ENCODE measurements at places on chromosomes 6 and 20.

- no peak for DNase-seq
These were observed 24.1 kb downstream of the ZHX3 start for GRCh38 chr20:41293269-41294037.

- DNase-seq, result no peak
These were observed 187.0 kb downstream of the DTNBP1 start for GRCh38 chr6:15475872-15476271.

- DNase-seq, result no peak
These were observed 31.9 kb downstream of the STK35 start for GRCh38 chr20:2133318-2134183.

GRCh38 chr6:31730631-31731086 is 1.6 kb upstream of the DDAH2 start:
- no peak for DNase-seq

GRCh38 chr6:52157301-52157941 is 28.8 kb upstream of the IL17A start:
- no peak for DNase-seq

GRCh38 chr6:62805431-62805830 is 405.8 kb upstream of the FKBP1C start:
- no peak for DNase-seq

- DNase-seq, result peak; percentile 17
These were observed 64.8 kb downstream of the KIAA0319 start for GRCh38 chr6:24581084-24581669.

DNA sequence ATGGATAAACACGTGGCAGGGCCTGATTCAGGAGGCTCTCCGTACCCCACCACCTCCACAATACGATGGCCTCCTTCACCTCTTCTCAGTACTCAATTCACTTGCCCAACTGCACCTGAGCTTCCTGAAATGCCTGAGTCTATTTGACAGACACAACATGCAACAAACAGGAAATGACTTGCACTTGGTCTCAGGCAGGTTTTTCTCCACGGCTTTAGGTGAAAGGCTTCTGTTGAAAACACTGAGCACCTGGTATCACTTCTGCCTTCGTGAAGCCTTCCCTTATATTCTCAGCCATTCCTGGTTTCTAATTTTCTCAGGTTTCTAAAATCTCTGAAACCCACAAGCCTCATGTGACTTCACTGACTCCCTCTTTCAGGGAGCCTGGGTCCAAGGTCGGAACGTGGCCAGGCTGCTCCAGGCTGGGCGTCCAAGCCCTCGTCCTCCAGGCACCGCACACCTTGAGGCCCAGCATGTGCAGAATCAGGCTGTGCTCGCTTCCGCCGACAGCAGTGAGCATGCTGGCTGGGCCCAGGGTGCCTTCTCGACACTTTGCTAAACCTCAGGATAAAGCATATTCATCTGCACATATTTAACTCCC is 34.7 kb downstream of the TAF4 start:
- DNase-seq, result no peak

DNA sequence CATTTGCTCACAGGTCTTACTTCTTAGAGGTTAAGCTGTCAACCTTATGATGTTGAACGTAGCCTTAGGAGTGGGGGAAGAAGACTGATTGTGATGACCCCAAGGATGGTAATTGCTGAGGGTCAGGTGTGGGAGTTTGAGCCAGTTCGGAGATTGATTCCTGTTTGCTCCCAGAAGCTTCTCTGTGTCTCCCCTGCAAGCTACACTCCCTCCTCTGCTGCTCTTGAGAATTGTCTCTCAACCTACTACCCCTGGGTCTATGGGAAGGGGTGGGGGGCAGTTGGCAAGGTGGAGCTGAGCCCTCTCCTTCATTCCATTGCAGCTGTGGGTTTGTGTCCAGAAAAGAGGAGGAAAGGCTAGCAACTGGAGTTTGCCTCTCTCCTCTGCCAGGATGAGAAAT is 113.8 kb downstream of the PLEKHG1 start:
- DNase-seq, result no peak

GRCh38 chr20:37877832-37878772 is 24.8 kb upstream of the VSTM2L start:
- no peak for DNase-seq

GRCh38 chr20:62775206-62775605 is 21.1 kb upstream of the MRGBP start:
- DNase-seq, result no peak

DNA sequence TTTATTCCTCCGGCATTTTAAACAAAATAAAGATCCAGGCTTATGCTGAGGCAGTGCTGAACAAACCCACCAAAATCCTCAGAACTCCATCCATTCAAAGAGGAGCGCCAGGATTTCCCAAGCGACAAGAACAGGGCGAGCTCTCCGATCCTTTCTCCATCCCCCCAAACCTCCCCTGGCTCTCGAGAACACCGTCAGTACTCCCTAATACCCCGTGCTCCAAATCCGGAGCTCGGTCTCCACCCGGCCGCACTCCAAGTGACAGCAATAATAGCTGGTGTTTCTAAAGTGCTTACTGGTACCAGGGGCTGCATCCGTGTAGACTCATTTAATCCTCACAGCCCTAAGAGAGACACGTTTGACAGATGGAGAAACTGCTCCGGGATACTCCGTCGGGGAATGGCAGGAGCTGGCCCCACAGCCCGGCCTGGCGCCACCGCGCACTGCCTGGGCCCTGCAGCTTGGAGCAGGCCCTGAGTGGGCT is 277.1 kb upstream of the QKI start:
- DNase-seq, result no peak

DNA sequence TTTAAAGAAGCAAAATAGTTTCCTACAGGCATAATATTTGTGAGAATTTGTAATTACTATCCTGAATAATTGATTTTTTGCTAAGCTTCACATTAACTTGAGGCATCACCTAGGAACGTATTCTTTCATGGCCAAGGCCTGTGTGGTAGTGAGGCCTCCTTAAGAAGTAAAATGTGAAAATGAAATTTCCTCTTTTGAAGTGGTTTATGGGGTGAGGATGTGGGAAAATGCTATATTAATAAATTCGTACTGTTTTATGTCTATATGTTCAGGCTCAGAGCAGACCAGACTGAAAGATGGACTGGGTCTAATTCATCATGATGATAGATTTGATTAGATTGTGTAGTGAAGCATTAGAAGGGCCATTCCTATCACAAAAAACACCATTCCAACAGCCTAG is 33.1 kb downstream of the MYLIP start:
- no peak for DNase-seq

GRCh38 chr20:53639647-53640440 is 46.2 kb upstream of the ZNF217 start:
- DNase-seq, result no peak
